Bronchial epithelial cell (primary cell): ENCODE measurements at places on chromosomes 4 and X.

GRCh38 chrX:134646691-134647090, 11.6 kb downstream of the PLAC1 start:
- peak; percentile 29 for DNase-seq

DNA sequence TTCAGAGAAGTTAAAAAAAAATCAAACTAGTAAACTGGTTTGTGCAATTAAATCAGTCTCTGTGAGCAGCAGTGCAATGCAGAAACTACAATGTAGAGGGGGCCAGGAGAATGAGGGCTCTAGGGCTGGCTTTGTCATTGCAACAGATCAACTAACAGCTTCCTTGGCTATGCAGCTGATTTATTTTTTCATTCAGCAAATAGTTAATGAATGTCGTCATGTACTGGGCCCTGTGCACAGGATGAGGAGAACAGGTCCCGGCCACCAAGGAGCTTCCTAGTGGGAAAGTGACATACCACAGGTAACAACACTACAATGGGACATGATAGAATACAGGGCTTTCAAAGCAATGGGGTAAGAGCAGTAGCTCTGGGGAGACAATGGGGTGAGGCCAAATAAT, 190.1 kb downstream of the NSUN7 start:
- no peak for DNase-seq

DNA sequence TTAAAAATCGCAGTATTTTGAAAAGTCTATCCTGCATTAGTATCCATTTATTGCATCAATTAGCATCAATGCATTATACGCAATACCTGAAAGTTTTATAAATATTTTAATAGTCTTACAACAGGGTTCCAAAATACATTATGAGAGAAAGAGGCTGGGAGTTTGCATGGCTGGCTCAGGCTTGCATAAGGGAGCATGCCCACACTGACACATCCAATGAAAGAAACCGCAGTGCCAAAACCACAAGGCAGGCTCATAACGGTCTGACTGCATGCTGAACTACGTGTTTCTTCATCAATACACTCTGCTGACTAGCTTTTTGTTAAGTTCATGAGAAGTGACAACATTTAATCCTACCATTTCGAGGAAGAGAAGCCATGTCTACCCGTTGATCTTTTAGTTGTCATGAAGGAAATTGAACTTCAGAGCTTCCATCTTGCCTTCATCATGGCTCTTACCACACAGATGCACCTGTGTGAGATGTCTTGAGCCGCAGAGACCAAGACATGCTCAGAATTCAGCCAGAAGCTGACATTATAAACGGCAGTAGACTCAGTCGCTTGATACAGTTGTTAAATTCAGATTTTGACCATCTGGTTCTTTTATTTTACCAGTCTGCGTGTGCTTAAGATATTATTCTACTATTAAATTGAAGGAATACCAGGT, 168.8 kb upstream of the FRG1 start:
- DNase-seq: no peak

- DNase-seq: no peak
These were observed 59.4 kb downstream of the MTHFD2L start for GRCh38 chr4:74217365-74217764.

DNA sequence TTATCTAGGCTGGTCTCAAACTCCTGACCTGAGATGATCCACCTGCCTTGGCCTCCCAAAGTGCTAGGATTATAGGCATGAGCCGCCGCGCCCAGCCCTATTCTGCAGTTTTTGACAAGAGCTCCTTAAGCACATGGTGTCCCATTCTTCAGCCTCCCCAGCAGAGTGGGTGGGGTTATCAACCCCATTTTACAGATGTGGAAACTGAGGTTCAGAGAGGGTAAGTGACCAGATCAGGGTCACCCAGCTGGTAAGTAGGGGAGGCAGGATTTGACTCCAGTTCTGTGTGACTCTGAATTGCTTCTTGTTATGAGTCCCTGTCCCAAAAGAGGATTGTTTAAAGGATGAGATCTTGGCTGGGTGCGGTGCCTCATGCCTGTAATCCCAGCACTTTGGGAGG, 14.5 kb downstream of the MAN2B2 start:
- no peak for DNase-seq
